ENCODE measurements at places on chromosomes 2 and 18.

DNA sequence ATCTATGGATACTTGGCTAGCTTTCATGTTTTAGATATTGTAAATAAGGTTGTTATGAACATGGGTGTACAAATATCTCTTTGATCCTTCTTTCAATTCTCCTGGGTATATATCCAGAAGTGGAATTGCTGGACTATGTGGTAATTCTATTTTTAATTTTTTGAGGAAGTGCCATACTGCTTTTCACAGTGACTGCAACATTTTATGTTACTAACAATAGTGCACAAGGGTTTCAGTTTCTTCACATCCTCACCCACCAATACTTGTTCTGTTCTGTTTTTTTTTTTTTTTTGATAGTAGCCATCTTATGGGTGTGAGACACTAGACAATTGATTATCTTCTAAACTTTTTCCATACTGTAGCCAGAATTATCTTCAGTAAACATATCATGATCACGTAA is 17.3 kb upstream of the NEUROD1 start:
- DNase-seq = no peak

DNA sequence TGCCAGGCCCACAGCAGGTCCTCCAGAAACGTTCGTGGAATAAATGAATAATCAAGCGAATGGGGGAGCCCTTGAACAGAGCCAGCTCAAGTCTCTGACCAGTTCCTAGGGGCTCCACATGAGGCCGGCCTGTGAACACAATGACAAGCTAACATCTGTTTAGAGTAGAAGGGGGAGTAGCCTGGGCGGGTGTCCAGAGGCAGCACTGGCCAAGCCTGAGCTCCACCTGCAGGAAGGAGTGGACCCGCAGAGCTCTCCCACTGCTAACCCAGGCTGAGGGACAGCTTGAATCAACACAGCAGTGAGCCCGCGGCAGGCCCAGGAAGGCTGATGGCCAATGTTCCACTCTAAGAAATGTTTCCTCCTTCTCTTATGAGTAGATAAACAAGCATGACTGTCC is 234.8 kb upstream of the RAB6C start:
- DNase-seq = no peak

DNA sequence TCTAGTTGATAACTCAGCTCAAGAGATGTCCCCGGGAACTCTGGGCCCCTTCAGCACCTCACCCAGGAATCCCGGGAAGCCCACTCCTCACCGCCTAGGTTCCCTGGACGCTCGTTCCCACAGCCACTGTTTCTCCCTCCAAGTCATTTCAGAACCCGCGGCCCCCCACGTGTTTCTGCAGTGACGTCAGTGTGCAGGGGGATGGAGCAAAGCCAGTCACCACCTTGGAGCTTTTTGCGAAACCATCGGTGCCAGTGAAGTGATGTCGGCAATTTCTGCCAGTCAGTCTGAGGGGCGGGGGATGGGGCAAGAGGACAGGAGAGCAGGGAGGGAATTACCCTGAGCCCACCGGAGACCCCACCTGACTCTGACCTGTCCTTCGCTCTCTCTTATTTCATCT is 119.2 kb downstream of the SNTG2 start:
- DNase-seq = no peak

GRCh38 chr2:238289574-238289973 is 1.2 kb upstream of the PER2 start:
- DNase-seq = no peak

- peak; percentile 38 for DNase-seq
Observed at GRCh38 chr2:217609952-217610351, 392.8 kb downstream of the TNS1 start.
